SK-N-DZ (cell line): ENCODE measurements at places on chromosomes 7 and 10.

DNA sequence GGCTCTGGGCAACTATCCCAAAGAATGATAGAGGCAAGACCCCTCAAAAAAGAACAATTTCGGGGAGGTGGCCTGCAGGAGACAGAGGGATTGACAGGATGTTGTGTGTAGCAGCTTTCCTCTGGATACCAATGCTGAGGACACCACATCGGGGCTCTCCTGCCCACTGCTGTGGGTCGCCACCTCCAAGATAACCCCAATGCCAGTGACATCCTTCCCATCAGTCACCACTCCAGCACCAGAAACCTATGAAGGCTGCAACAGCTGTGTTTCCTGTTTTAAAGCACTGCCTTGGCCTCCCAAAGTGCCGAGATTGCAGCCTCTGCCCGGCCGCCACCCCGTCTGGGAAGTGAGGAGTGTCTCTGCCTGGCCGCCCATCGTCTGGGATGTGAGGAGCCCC, 17.6 kb downstream of the ARHGAP19 start:
- no peak for DNase-seq

- no peak for DNase-seq
Measured at GRCh38 chr7:128814499-128814898, 15.7 kb upstream of the FLNC start.

- DNase-seq, result no peak
Measured at GRCh38 chr10:77949167-77949566, 22.6 kb upstream of the DLG5 start.

DNA sequence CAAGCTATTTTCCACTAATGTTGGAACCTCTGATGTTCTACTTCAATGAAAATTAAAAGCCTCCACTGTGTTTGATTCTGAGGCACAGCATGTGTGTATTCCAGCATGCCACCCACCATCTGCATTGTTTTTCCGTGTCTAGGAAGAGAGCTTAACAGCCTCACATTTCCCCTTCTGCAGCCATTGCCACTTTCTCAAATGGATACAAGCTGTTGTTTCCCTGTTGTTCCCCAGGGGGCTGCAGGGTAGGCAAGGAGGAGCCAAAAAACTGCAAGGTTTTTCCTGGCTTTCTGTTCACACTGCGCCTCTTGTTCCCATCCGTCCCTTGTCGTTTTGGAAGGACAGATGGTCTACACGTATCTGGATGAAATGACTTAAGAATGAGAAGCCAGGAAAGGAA, 72.3 kb upstream of the DNAJB12 start:
- DNase-seq, result no peak

DNA sequence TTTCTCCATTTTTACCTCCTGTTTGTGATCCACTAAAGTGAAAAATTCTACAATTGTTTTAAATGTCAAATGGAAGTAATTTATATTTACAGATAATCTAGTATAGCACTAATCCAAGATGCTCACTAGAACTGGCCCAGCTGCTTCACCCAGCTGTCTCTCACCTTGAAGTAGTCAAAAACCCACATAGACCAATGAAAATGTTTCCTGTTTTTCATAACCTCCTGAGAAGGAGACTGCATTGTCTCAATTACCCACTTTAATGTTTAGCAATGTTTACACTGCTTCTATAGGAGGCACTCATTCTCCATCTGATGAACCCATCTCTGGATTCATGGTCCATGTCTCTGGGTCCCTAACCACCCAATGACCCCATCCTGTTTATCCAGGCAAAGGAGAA, 56.1 kb upstream of the ADO start:
- no peak for DNase-seq

DNA sequence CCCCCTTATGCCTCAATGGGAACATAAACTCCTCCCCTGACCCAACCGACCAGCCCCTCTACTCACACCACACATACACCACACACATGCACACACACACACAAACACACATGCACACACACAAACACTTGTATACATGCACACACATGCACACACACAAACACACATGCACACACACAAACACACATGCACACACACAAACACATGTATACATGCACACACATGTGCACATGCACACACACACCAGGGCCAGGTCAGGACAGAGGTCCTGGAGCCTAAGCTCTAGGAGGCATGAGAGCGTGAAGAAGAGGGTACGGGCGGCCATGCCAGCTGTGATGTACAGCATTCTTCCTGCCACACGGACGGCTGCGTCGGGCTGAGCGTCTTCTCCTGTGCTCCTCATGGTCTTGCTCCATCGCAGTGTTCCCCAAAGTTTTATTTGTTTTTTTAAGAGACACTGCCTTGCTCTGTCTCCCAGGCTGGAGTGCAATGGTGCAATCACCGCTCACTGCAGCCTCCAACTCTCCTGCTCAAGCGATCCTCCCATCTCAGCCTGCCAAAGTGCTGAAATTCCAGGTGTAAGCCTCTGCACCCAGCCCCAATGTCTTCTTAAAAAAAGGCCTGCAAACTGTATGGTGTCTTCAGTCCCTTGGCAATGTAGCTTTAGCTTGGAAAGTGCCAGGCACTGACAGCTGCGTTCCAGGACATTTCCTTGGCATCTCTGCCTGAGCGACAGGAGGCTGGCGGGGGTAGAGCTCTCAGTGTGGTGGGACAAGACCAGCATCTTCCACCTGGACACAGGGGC, 38.8 kb upstream of the INPP5A start:
- DNase-seq, result no peak

DNA sequence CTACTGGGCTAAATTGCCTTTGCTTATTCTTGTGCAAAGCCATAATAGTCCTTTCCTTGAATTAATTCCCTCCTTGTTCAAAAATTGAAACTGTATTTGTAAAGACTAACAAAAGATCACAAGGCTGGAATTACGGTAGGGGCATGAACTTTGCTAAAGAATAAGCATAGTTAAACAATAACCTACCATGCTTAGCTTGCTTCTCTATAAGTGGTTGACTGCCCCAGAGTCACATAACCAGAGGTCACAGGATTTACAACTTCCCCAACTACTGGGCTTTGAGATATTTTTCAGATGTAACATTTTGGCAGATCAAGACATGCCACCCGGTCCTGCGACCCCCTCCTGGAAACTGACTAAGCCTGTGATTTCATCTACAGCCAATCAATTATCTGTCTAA, 181.4 kb downstream of the GPAM start:
- DNase-seq, result no peak

DNA sequence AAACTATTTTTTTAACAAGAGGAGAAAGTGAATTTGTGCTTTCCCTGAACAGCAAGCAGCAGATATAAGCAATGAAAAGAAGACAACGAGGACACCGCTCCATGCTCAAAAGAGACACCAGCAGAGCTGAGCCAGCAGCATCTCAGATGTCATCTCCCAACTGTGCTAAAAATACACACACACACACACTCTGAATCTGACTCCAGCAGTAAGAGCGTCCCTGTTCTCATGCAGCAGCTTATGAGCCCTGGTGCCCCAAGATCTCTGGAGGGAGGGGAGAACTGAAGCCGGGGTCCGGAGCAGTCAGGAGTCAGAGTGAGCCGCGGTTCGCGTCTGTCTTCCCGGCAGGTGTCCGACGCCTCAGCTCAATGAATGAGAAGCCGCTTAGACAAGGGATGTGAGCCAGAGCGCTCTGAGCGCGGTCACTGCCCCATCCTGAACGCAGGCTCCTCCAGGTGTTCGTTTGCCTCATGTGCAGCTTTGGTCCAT, 49.2 kb downstream of the SVIL start:
- no peak for DNase-seq

GRCh38 chr10:51606825-51607462, 92.5 kb downstream of the CSTF2T start:
- DNase-seq, result no peak

DNA sequence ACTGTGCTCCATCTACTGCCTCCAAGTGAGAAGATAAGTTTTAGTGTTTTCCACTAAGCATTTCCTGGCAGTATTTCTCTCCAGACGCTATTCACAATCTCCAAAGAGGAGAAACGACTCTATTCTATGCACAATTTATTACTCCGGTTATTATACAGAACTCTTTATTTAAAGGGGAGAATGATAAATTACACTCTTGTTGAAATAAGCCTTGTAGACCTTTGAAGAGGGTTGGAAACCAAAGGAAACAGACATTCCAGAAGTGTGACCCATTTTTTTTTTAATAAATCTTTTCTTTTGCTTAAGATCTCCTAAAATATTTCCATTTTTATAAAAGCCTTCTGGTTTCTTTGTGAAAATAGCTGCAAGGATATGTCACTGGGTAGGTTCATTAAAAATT, 76.1 kb upstream of the HDAC9 start:
- no peak for DNase-seq

- DNase-seq, result no peak
Measured at GRCh38 chr10:132836248-132836831, 50.4 kb upstream of the NKX6-2 start.

GRCh38 chr7:8155836-8156235, 106.1 kb downstream of the ICA1 start:
- DNase-seq, result no peak

DNA sequence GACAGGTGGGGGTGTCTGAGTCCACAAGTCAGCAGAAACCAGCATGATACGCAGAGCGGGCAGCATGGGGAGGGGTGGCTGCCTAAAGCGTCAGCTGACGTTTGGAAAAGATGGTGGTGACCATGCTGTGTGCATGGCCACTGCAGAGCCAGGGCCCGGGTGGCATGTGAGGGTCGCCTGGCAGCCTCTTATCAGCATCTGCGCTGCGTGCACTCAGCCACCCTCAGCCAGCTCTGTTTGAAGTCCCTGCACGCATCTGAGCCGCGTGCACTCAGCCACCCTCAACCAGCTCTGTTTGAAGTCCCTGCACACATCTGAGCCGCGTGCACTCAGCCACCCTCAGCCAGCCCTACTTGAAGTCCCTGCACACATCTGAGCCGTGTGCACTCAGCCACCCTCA, 61.5 kb downstream of the WDR37 start:
- DNase-seq, result no peak
